Uterine smooth muscle cell (primary cell): ENCODE measurements at places on chromosomes 2 and 18. TPM values are rescaled to one million over a fixed set of nuclear protein-coding genes. Genes with fewer than 3 reads are reported as not detected.

Gene DYNAP
- not detected in 2 replicates for total RNA-seq

Gene NT5DC4
- 0.11 TPM in 1 of 2 replicates, not detected in the other for total RNA-seq

Gene GALNT5
- total RNA-seq: 1.8 and 7.2 TPM in 2 replicates

Gene SP140
- total RNA-seq: 2.0 and 2.6 TPM in 2 replicates
